ENCODE measurements at places on chromosomes 11 and 22.

- DNase-seq: no peak
Observed at GRCh38 chr11:94787801-94788200, 19.6 kb downstream of the AMOTL1 start.

- no peak for DNase-seq
Observed at GRCh38 chr11:1353383-1354124, 36.2 kb upstream of the BRSK2 start.

GRCh38 chr11:90700789-90701439 lies 478.1 kb upstream of the CHORDC1 start:
- no peak for DNase-seq

GRCh38 chr11:14980854-14981253 lies 8.7 kb upstream of the CALCA start:
- DNase-seq: no peak

DNA sequence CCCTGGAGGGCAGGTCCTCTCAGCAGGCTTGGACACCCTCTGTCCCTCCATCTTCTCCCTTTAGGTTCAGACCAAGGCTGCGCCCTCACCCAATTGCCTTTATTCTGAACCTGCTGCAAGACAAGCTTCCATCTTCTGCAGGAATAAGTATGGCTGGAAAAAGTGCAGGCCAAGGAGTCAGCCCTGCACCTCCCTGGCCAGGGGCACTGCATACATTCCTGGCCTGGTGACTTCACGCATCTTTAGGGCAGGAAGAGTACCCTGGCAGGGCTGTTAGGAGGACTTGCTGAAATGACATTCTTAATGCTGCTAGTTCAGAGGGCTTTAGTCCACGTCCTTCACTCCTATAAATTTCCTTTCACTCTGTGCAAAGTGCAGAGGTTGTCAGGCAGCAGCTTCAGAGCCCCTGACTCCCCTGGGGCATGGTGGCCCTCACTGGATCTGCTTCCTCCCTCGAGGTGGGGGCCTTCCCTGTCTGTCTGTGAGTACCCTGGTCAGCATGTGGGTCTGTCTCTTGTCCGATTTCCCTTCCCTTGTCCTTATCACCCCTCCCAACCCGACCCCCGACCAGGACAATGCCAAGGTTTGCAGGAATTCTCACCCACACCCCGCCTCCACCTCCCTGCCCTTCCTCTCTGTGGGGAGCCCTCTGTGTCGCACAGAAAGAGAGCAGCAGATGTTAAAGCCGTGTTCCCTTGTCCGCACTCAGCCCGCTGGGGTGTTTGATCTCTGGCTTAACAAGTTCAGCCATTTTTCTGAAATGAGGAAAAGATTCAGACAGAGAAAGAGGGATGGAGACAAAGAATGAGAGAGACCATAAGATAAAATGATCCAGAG lies 124.5 kb upstream of the SYT13 start:
- no peak for DNase-seq

DNA sequence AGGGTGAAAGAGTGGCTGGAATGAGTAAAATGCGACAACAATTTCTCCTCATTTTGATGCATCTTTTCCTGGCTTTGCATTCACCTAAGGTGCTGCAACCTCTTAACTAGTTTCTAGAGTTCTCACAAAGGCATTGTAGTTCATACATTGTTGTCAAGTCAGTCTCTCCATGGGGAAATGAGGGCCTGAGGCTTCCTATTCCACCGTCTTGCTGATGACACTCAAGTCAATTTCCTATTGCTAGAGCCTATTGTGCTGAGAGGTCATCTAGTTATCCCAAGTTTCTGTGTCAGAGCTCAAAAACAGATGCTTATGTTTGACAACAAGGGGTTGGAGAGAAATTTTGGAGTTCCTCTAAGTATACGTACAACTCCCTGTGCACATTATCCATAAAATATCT lies 11.6 kb upstream of the MS4A6A start:
- DNase-seq: no peak

GRCh38 chr22:33023153-33023827 lies 34.9 kb downstream of the SYN3 start:
- DNase-seq: no peak
